ENCODE measurements at places on chromosomes 2 and 18.

- no peak for DNase-seq
Observed at GRCh38 chr2:27003857-27004256, 28.9 kb upstream of the TMEM214 start.

DNA sequence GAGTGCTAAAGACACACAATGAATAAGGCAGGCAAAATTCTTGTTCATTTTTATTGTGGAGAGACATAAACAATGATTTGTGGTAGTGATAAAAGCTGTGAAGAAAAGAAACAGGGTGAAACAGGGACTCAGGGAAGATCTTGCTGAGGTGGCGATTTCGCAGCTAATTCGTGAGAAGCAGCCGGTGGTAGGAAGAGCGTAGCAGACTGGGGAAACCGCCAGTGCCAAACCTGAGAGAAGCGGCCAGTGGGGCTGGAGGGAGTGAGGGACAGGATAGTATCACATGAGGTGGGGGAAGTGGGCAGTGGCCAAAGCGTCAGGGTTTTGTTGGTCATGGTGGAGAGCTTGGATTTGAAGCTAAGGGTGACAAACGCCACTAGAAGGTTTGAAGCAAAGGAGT, 42.3 kb downstream of the TMEM178A start:
- DNase-seq: no peak

GRCh38 chr2:70214953-70215549, 24.2 kb upstream of the C2orf42 start:
- DNase-seq: no peak

- no peak for DNase-seq
Observed at GRCh38 chr2:80328159-80328571, 23.6 kb upstream of the LRRTM1 start.

DNA sequence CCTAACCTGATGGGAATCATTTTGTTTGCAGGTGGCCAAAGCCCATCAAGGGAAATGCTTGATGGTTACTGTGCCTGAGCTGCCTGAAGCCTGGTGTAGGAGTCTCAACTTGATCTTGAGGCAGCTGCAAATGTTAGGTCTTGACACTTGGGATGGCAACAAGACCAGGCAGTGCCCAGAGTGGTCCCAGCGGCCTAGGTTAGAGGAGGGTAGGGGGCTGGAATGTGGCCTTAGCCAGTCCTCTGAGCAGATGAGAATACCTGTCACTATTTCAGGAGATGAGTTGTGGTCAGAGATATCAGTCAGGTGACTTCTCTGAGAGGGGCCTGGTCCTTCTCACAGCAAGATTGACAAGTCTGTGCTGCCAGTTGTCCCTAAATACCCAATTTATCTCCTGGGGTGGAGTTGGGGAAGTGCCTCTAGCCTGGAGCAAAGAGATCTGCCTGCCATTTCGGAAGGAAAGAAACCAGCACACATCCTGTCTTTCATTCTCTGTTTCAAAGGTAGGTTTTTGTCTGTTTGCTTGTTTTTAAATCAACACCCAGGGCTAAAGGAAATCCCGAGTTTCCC, 13.4 kb downstream of the SPTBN1 start:
- no peak for DNase-seq

- DNase-seq: no peak
Observed at GRCh38 chr18:3055816-3056215, 42.9 kb upstream of the LPIN2 start.

DNA sequence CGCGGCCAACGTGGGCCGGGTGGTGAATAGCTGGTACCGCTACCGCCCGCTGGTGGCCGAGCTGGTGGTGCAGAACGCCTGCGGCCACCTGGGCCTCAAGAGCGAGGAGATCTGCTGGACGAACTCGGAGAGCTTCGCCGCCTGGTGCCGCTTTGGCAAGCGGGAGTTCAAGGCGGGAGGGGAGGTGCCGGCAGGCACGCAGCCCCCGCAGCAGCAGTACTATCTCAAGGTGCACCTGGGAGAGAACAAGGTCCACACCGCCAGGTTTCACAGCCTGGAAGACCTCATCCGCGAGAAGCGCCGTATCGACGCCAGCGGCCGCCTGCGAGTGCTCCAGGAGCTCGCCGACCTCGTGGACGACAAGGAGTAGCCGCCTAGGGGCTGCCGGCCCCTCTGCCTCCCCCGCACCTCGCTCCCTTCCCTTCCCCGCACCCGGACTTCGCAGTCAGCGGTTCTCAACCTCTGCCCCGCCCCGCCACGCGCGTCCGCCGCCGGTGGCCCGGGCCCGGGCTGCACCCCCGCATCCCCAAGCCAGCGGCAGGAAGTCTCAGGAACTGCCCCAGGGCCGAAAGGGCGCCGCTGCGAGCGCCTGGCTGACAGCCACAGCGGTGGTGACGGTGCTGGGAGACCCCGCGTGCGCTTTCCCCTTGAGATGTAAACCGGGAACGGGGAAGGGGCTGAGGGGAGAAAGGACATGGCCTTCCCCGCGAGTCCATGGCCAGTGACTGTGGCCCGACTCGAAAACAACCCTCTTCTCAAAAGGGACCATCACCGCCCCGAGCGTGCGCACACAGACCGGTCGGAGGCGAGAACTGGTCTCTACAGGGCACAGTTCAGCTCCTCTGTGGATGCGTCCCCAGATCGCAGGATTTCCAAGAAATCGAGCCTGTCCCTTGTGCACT, 2.2 kb downstream of the LRATD1 start:
- DNase-seq: peak; percentile 62

- DNase-seq: no peak
Observed at GRCh38 chr2:95305380-95306061, 8.4 kb downstream of the KCNIP3 start.

- DNase-seq: no peak
Observed at GRCh38 chr18:24914685-24915084, 437.3 kb downstream of the ZNF521 start.

Data from T1000 (cell line).